ENCODE measurements at places on chromosomes 12 and 14. TPM values are rescaled to one million over a fixed set of nuclear protein-coding genes. Genes with fewer than 3 reads are reported as not detected.

DNA sequence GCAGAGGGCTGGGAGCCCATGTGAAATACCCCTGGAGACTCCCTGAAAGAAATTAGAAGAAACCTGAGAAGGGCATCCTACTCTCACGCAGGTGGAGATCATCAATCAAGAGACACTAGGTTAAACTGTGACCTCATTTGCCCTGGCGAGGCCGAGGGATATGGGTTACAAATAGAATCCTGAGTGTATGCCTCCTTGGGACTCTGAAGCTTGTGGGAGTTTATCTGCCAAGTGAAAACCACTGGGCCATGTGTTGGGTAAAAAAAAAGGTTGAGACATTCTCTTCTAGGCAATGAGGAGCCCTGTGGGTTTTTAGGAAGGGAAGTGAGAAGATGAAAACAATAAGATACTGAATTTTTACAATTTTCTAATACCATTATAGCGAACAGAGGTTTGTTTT lies 160.7 kb upstream of the ARID2 start:
- DNase-seq: no peak

- DNase-seq: no peak
Observed at GRCh38 chr12:65609359-65609771, 214.9 kb upstream of the HMGA2 start.

The TAS2R19 gene
- total RNA-seq: 1.2 TPM

GRCh38 chr12:5582018-5582417 lies 150.1 kb downstream of the NTF3 start:
- no peak for DNase-seq

The GLT8D2 gene
- total RNA-seq: not detected

DNA sequence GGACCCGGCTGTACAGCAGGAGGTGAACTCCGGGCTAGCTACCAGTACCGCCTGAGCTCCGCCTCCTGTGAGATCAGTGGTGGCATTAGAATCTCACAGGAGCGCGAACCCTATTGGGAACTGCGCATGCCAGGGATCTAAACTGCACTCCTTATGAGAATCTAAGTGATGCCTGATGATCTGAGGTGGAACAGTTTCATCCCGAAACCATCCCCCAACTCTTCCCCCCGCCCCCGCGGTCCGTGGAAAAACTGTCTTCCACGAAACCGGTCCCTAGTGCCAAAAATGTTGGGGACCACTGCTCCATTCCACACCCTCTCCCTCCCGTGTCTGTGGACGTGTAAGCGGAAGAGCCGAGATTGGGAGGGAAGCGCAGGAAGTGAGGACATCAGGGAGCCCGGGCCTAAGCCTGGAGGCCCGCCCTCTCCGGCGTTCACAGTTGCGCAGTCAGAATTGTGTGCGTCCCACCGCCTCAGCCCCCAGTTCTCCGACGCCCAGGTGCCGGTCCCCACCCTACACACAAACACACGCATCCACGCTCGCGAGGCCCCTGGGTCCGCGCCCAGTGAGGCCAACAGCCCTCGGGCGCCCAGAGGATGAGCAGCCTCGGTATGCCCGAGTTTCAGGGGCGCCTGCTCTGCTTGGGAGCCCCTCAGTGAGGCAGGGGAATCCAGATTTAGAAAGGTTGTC lies 1.8 kb upstream of the RNASE4 start:
- peak; percentile 88 for DNase-seq

DNA sequence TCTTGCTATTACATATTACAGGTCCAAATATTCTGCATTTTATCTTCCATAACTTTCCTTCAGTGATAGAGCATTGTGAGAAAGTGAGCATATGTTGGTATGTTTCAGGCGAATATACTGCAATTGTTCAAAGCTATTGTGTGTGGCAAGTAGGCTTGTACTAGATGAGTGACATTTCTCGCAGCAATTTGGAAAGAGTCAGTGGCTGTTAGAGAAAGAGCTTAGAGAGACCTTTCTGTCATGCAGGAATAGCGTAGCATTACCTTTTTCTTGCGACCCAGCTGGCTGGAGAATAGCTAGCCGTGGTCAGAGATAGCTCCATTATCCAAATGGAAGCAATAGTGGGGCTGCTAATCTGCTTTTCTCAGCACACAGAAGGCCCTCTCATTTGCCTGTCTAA lies 678.5 kb upstream of the FOXG1 start:
- no peak for DNase-seq

- no peak for DNase-seq
Observed at GRCh38 chr12:47896633-47897032, 8.2 kb downstream of the VDR start.

GRCh38 chr12:73452672-73453469 lies 1084.8 kb upstream of the ATXN7L3B start:
- DNase-seq: no peak

- no peak for DNase-seq
Observed at GRCh38 chr14:83255015-83255726, 1721.5 kb upstream of the SEL1L start.

GRCh38 chr12:29282031-29282816 lies 98.7 kb downstream of the ERGIC2 start:
- DNase-seq: no peak

The MYO1H gene
- total RNA-seq: not detected

The BRI3BP gene
- total RNA-seq: 4.1 TPM

GRCh38 chr12:79634957-79635471 lies 55.8 kb downstream of the PAWR start:
- DNase-seq: no peak

The EML5 gene
- total RNA-seq: 0.69 TPM

DNA sequence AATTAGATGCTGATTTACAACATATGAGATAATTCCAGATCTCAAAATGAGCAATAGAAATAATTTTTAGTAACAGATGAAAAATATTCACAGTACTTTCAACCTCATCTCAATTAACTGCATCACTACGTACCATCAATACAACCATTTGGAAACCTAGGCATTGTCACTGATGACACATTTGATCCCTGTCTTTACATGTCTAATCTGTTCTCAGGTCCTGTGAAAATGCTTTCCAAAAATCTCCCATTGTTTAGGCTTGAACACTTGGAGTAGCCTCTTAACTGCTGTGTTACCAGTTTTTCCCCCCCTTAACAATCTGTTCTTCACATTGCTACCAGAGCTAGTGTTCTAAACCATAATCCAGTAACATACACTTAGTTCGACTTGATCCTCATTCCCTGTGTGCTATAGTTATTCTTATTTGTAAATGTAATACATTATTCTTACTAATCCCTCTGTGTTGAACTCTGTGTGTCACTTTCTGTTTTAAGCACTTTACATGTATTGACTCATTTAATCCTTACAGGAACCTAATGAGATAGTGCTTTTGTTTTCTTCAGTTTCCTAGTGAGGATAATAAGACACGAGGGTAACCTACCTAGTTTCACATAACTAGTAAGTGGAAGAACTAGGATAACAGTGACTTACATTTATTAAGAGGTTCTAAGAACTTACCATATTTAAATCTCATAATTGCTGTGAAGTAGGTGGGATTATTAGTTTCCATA lies 41.7 kb downstream of the LARP4 start:
- DNase-seq: peak; percentile 26

- DNase-seq: no peak
Observed at GRCh38 chr12:49916129-49916919, 12.6 kb upstream of the FAIM2 start.

DNA sequence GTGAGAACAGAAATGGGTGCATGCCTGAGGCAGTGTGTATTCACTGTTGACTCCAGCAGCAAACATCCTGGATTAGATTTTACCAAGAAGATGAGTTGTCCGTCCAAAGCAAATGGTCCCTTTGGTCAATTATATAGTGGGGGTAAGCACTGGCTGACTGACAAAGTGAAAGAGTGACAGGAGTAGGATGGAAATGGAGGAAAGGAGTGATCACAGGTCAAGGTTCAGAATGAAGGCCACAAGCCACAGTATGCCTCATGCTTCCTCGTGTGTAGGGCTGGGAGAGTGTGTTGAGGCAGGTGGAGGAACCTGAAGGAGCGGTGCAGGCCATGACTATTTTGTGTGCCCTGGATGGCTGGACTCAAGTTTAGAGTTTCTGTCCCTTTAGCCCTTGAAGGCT lies 14.3 kb downstream of the DHRS2 start:
- no peak for DNase-seq

The CD69 gene
- 1,130 TPM for total RNA-seq

The TRMT61A gene
- 9.7 TPM for total RNA-seq

DNA sequence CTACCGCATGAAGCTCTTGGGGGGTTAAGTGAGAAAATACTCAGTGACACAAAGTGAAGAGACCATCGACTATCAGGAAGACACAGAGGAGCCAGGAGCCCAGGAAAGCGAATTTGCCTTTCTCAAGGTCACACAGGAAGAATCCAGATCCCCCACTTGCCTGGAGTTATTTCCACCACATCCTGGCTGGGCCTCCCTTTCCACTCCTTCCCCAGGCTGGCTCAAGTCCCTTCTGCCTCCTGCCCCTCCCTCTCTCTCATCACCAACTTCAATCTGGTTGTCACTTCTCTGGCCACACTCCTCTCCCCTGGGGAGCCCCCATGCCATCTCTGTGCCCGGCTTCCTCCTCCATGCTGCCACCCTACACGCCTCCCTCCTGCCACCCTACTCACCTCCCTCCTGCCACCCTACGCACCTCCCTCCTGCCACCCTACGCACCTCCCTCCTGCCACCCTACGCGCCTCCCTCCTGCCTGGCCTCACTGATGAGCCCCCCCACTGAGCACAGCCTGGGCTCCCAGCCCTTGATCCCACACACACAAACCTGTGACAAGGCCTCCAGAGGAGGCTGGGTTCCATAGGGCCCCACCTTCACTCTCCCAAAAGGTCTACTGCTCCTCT lies 6.3 kb downstream of the SCNN1A start:
- no peak for DNase-seq

- DNase-seq: no peak
Observed at GRCh38 chr12:46970636-46971035, 108.8 kb upstream of the PCED1B start.

GRCh38 chr14:50308363-50308915 lies 3.6 kb downstream of the L2HGDH start:
- no peak for DNase-seq

Measured in CD4-positive, CD25-positive, alpha-beta regulatory T cell (primary cell).